Activated naive CD8-positive, alpha-beta T cell treated with anti-CD3 and anti-CD28 coated beads, Interleukin-2, amount 10 ng/mL, durations not matched to agents 7 days and 5 days (primary cell): ENCODE measurements at places on chromosomes 1 and 21. TPM values are rescaled to one million over a fixed set of nuclear protein-coding genes. Genes with fewer than 3 reads are reported as not detected.

GRCh38 chr1:185694081-185694480 is 40.1 kb upstream of the HMCN1 start:
- DNase-seq: no peak

- DNase-seq: no peak
Measured at GRCh38 chr1:55386456-55386855, 171.3 kb upstream of the USP24 start.

- peak; percentile 41 for DNase-seq
Measured at GRCh38 chr1:15272009-15272781, 25.2 kb downstream of the FHAD1 start.

DNA sequence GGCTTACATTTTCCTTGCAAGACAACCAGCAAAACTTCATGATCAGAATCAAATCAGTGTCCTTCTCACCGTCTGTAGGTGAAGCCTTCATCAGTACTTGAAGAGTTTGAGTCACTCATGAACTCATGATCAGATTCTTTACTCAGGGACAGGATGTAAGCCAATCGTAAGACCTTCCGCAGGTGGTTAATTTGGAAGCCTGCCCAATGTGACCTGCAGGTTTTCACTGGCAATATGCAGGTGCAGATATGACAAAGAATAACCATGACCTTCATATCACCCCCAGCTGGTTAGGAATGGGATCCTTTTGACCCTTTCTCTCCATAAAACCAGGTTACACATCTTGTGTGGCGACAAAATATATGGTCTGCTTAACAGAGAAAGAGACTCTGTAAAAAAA is 2.4 kb upstream of the PRAMEF20 start:
- no peak for DNase-seq

- no peak for DNase-seq
Measured at GRCh38 chr1:84143796-84144565, at the start of gene PRKACB. PRKACB (plus strand) TSS chr1:84144271; CDS start chr1:84144362, 91 bp downstream.

DNA sequence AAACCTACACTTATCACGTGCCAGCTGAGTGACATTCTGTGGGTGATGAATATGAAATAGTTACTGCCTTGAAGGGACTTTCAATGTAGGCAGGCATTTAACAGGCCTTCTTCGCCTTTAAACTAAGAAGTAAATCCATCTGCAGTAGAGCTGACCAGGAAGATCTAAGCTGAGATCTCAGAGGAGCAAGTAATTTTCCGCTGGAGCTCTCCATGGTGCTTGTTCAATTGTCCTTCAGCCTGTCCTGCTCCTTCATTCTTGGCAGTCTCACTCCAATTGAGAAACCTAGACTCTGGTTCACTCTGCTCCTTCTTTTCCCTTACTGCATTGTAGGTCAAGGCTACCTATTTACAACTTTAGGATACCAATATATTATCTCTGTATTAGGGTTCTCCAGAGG is 183.5 kb downstream of the HMCN1 start:
- DNase-seq: no peak

GRCh38 chr1:97832481-97832880 is 88.4 kb downstream of the DPYD start:
- no peak for DNase-seq

- no peak for DNase-seq
Measured at GRCh38 chr1:30982937-30983336, 74.4 kb upstream of the SDC3 start.

DNA sequence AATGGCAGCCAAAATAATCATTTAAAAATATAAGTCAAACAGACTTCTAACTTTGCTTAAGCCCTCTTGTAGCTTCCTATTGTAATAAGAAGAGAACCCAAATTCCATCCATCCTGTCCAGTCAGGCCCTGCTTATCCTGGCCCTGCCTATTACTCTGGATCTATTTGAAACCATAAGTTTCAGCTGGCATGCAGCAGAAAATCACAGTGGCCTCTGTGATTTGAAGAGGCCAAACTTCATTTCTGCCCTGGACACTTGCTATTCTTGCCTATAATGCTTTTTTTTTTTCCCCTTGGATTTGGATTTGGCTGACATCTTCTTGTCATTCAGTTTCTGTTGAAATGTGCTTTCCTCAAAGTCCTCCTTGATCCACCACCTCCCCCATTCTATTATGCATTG is 642.8 kb downstream of the USP25 start:
- DNase-seq: no peak

DNA sequence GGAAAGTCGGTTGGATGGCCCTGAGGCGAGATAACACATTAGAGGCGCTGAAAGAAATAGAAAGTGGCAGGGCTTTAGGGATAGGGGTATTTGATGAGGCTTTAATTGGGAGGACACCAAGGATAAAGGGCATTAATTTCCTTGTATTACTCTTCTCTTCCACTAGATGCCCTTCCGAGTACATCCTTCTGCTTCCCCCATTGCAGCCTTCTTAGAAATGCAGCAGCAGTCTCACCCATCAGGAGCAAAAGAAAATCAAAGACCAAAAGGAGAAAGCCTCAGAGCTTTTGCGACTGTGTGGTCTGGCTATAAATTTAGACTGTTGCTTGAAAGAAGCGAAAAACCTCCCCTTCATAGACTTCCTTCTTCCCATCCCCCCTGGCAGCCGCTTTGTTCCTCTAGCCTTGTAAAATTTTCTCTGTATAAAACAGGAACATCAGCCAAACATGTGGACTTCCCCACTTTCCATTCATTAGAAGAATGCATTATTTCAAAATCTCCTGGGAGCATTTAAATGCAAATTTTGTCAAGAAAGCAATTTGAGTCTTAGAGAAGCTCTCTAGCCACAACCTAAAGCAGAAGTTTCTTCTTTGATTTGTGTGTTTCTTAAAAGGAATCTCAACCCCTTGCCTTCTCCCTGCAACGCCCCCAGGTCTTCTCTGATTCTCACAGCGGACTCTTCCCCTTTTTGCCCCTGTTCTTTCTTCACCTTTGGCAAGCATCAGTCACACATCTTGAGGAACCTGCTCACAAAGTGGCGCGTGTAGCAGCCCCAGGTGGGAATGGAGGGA is 76.6 kb downstream of the NDUFS5 start:
- DNase-seq: no peak

- no peak for DNase-seq
Measured at GRCh38 chr1:72780212-72780611, 497.9 kb upstream of the NEGR1 start.

- no peak for DNase-seq
Measured at GRCh38 chr21:14952916-14953315, 111.9 kb downstream of the NRIP1 start.

DNA sequence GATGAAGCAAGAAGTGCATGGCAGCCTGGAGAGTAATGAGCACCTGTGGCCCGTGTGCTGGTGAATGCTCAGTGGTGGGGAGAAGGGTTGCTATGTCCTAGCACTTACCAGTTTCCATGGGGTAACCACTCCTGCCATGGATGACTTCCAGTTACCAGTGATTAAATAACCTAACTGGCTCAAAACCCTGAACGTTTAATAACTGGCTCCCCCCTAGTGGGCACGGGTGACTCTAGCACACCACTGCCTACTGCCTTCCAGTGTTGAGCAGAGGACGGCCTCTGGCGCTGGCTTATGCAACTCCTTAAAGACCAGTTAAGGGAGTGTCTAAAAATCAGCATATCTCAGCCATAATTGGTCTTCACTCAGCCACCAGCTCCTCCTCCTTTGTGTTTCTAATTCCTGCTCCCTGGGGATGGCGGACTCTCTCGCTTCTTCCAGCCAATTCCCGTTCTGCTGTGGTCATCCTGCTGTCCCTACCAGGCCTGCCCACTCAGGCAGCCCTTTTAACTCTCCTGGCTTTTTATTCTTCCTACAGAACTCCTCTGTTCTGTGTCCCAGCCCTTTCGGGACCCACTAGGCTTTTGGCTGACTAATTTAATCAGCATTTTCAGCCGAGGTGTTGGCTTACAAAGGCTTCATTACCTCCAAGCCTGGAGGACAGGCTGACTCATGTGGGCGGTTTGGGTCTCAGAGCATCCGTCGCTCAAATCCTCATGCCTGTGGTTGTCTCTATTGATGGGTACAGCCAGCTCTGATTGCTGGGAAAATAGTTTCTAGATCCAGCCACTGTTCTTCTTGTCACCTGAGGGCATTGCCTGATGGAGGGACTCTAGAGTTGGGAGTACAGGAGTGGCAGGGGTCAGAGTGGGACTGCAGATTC is 332.4 kb downstream of the CAMTA1 start:
- DNase-seq: no peak

GRCh38 chr1:44642255-44642654 is 32.0 kb downstream of the TMEM53 start:
- DNase-seq: no peak

GRCh38 chr1:212162635-212163034 is 122.6 kb upstream of the PPP2R5A start:
- no peak for DNase-seq

The MCL1 gene
- 302 TPM for total RNA-seq

The RCAN3 gene
- 77.4 TPM for total RNA-seq

The UROD gene
- total RNA-seq: 71.7 TPM

The CD1B gene
- not detected for total RNA-seq

The NTMT2 gene
- not detected for total RNA-seq

The ASCL5 gene
- total RNA-seq: not detected

The ERVH48-1 gene
- 0.20 TPM for total RNA-seq
